ENCODE measurements at places on chromosomes 2 and 18.

- no peak for DNase-seq
Measured at GRCh38 chr2:19362094-19362754, 3.8 kb upstream of the OSR1 start.

- no peak for DNase-seq
Measured at GRCh38 chr2:207725873-207726578, 14.6 kb downstream of the CCNYL1 start.

GRCh38 chr2:201257956-201258665 lies 2.2 kb upstream of the CASP8 start:
- DNase-seq: no peak

DNA sequence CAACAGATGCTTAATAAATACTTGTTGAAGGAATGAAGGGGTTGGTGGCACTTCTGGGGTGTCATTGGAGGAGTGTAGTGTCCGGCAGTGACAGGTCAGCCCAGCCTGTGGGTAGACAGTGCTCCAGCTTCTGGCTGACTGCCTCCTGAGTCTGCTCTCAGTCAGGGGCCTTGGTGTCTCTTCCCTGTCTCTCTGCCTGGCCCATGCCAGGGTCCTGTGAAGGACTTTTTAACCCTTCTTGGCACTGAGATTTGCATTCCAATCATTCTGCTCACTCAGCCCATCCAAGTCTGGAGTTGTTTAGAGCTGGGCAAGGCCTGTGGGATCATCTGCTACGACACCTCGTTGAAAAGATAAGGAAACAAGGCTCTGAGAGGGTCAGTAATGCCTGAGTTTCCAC lies 1.4 kb upstream of the KCNK3 start:
- no peak for DNase-seq

DNA sequence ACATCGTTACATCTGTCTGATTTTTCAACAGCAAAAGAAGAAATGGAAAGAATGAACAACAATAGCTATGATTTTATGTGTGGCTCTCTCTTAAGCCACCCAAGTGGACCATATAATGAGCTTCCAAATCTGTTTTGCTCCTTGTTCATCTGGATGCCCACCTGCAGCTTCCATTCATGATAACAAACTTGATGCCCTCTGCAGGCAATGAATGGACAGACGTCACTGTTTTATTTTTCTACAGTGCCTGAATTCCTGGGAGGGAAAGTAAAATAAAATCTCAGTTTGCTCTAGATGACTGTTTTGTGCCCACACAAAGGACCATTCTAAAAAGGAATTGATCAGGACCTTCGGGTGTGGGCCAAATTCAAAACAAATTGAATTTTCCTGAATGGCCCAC lies 5.0 kb downstream of the MREG start:
- no peak for DNase-seq

DNA sequence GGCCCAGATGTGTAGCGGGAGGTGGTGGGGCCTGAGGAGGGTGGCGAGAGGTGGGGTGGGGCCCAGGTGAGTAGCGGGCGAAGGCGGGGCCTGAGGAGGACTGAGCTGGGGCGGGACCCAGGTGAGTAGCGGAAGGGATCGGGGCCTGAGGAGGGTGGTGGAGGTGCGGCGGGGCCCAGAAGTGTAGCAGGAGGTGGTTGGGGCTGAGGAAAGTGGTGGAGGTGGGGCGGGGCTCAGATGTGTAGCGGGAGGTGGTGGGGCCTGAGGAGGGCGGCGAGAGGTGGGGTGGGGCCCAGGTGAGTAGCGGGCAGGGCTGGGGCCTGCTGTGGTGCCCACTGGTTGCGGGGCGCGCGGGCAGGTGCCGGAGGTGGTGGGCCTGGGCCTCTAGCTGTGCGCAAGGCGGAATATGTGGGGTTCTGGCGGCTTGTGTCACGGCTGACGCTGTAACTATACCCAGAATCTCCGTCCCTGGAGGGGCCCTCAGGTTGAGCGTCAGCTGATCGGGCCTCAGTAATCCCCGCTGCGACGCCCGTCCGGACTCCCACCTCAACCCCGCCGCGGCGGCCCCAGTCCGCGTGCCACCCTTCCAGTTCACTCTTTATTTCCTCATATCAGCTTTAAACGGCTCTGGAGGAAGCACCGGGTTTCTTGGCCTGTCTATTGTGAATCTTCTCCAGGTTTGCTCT lies 866 bp upstream of the SF3B6 start:
- no peak for DNase-seq

DNA sequence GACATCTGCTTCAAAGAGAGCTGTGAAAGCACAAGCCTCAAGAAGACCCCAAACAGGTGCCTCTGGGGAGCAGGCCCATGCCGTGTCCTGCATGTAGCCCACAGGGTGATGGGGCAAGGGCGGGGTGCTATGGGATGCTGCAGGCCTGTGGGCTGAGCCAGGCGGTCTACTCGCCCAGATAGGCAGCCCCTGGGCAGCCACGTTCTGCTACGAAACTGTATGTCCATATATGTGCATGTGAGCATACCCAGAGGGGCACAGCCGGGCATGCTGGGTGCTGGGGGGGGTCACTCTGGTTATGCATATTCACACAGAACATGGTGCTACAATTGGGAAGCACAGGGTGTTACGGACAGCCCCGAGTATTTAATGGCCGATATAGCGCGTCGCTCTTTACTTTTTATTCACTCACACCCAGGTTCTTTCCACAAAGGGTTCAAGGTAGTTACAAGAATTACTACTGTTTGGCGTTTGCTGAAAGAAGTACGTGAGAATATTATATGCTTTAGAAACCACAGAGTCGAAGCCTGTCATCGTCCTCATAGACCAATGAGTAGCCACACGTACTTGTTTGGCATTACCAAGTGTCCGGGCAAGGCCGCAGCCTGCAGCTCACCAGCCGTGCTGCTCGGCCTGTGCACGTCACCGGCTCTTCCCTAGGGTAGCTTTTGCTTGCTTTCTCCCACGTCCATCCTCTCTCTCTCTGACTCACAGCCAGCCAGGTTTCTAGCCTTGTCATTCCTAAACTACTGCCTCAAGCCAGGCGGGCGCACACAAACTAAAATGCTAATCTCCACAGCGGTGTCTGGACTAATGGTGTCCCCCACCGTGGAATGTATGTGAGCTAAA lies 14.4 kb downstream of the MTERF4 start:
- no peak for DNase-seq

DNA sequence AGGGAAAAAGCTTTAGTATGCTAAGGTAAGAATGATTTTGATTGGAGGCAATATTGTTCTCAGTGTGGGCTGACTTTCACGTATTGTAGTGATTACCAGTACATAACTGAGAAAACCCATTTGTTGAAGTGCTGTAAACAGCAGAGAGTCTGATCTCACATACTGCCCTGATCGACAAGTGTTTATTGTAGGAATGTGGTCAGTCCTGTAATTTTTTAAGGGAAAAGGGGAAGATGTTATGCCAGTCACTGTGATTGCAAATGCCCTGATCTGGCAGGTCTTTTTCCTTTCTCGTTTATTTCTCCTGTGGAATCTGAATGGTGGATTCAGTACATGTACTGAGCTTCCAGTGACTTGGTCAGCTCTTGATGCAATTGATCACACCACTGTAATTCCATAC lies 11.5 kb downstream of the SPATS2L start:
- no peak for DNase-seq

DNA sequence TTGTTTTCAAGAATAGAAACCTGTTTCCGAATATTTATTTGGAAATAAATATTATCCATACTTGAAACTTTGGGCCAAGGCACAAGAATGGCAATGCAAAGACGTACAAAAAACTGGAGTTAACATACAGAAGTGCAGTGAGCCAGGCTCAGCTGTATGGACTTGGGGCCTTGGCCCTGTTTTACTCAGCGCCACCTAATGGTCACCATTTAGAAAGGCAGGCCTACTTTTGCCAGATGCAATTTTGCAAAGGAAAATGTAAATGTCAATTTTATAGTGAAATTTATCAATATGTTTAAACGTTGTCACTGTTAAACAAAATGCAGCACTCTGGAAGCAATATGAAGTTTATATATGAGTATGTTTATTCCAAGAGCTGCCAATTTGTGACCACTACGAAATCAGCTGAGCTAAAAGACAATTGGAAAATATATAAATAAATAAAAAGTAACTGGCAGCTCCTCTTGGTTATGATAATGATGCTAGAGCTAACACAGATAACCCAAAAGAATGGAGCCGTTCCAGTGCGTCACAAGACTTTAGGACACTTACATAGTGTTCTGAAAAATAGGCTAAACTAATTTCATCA lies 155.0 kb downstream of the ARHGAP15 start:
- DNase-seq: peak; percentile 31

GRCh38 chr2:165718610-165719210 lies 75.3 kb downstream of the GALNT3 start:
- no peak for DNase-seq

DNA sequence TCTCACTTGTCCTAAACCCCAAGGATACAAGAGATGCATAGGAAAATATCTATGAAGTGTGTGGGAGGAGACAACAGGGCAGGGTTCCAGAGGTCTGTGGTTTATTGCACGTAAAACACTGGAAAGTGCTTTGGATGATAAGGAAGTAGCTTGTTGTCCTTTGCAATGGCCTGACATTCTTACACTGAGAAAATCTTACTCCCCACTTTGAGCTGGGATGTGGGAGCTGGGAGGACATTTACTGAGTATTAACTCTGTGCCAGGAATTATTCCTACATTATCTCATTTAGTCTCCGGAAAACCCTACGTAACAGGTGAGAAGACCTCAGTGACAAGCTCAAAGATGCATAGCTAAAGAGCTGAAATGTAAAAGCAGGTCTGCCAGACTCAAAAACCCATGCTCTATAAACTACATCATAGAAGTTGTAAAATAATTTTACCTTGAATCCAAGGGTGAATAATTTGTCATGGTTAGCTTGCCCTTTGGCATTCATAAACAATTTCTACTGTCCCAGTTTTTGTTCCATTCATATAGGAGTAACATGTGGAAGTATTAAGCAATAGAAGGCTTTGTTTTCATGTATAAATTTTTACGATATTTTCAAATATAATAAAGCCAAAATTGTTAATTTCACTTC lies 9.2 kb upstream of the GALNT3 start:
- no peak for DNase-seq

GRCh38 chr2:19746137-19746600 lies 155.6 kb downstream of the TTC32 start:
- DNase-seq: no peak

GRCh38 chr2:181371782-181372645 lies 85.2 kb upstream of the ITGA4 start:
- DNase-seq: no peak

All from BE2C (cell line).